Aorta (tissue), 5 donors: ENCODE measurements at places on chromosomes 5 and 9.

- no peak for DNase-seq
Measured at GRCh38 chr9:137494104-137494544, 35.0 kb upstream of the NSMF start.

DNA sequence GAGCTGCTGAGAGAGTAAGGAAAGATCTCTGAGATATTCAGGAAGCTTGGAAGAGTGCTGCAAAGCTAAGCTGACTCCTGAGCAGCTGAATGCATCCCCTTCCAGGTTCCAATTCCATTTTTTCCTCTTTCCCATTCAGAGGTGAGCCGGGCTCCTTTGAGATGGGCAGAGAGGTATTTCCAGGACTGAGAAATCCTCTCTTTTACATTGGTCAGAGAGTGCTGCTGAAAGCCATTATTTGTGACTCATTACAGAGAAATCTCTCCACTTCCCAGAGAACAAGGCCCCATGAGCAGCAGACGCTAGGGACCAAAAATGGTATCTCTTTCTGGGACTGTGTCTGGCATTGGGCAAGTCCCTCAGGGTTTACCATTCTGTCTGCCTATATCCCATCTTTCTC, 3.7 kb downstream of the MCTP1 start:
- no peak for DNase-seq

GRCh38 chr5:109192555-109193281, 217.1 kb downstream of the PJA2 start:
- no peak for DNase-seq

GRCh38 chr9:34227445-34227844, 48.6 kb downstream of the UBAP1 start:
- no peak for DNase-seq

DNA sequence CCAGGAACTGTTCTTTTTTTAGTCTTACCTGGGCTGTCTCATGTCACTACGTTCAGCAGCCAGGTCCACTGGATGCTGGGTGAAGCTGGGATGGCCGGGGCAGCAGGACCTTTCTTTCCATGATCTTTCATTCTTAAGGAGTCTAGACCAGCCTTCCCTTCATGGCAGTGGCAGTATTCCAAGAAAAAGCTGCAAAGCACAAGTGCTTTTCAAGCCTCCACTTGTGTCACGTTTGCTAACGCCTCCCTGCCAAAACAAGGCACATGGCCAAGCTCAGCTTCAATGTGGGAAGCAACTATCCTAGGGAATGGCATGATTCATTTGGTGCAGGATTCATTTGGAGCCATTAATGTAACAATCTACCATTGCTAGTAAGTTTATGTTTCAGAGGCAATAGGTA, 94.8 kb downstream of the RCL1 start:
- peak; percentile 84 for DNase-seq
